ENCODE measurements at places on chromosomes 5 and 9. TPM values are rescaled to one million over a fixed set of nuclear protein-coding genes. Genes with fewer than 3 reads are reported as not detected.

The DNAI1 gene
- not detected for total RNA-seq

- DNase-seq: no peak
Measured at GRCh38 chr5:61477788-61478187, 145.7 kb downstream of the ZSWIM6 start.

- no peak for DNase-seq
Measured at GRCh38 chr9:37988041-37988440, 81.0 kb downstream of the SHB start.

DNA sequence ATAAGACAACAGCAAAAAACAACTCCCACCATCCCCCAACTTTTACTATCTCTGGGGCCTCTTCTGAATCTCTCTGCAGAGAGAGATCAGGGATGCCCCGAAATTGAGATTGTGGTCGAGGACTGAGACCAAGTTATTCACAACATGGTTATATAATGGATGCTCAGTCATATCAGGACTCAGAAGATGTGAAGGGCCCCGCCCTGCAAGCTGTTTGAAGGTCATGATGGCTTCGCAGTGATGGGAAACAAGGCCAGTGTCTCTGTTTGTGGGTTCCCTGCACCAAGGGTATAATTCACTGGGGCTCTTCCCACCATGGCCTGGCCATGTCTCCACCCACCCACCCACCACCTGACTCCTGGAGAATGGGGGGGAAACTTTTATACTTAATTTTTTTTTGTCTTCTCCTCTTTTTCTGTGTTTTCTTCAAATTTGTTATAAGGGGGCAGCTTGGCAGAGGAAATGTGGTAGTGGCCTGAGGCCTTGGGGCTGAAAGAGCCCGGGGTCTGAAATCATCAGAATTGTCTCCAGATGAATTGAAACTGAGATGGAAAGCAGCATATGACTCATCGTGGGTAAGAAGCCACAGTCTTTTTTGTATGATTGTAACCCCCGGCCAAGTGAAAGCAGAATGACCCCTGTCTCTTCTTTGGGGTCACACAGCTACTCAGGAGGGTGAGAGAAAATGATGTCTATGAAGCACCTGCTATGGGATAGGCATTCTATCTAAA is 15.0 kb upstream of the TEX48 start:
- no peak for DNase-seq

GRCh38 chr9:121670431-121670830 is 19.0 kb downstream of the DAB2IP start:
- no peak for DNase-seq

GRCh38 chr5:17398866-17399835 is 98.9 kb upstream of the TAF11L2 start:
- no peak for DNase-seq

The UGT3A2 gene
- not detected for total RNA-seq

DNA sequence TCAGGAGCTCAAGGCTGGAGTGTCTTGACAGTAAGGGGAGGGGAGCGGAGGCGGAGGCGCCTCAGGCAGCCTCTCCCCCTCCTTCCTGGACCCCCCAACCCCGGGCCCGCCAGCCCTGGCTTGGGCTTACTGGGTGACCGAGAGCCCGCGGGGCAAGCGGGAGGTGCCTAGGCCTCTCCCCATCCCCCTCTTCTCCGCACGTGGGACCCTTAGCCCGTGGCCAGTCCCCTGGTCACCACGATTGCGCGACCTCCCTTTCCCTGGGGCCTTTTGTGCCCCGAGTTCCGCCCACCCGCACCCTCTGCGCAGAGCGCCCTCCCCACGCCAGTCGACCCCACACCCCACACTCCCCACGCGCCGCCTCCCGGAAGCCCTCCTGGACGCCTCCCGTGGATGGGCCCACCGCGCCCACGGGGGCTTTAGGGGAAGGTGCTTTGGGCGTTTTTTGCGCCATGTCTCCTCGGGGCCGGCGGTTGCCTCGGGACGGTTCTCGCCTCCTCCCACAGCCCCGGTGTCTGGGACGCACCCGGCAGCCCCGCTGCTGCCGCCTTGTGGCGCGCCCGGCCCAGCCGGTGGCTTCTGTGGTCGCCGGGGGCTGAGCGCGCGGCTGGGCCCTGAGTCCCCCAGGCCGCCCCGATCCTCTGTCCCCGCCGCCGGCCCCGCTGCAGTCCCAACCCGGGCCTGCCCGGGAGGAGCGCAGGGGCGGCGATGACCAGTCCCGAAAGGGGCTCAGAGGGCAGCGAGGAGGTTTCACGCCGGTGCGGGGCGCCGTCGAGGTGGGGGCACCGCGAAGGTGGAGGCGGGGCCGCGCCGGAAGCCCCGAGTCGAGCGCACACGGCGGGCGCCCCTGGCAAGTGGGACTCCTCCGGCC is 3.2 kb downstream of the TOR4A start:
- no peak for DNase-seq

The WWC1 gene
- total RNA-seq: 18.7 TPM

The WDR38 gene
- not detected for total RNA-seq

DNA sequence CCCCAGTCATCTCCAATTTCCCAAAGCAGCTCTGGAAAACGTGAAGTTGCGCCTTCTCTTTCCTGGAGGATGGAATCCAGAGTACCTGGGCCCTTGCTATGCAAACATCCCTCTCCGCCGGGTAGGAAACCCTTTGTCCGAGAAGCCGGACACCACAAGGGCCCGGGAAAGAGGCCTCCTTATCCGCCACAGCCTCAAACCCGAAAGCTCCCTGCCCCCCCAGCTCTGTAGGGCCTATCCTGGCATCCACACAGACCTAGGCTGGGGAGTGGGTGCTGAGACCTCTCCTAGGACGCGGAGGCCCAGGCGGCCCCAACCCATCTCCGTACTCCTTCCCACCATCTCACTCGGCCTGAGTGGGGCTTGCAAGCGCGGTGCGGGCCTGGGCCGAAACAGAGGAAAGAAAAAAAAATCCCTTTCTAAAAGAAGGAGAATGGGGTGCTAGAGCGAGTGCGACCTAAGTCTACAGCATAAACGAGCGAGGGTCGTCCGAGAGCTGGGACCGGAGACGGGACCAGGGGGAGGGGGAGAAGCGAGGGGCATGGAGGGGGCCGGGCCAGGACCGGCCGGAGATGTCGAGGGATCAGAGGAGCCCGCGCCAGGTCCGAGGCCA is 624 bp downstream of the FBXW11 start:
- DNase-seq: peak; percentile 54

GRCh38 chr5:102866237-102866600 is 111.1 kb downstream of the PAM start:
- no peak for DNase-seq

The IFNA6 gene
- not detected for total RNA-seq

GRCh38 chr9:34611251-34611810 is 566 bp downstream of the RPP25L start:
- DNase-seq: no peak

DNA sequence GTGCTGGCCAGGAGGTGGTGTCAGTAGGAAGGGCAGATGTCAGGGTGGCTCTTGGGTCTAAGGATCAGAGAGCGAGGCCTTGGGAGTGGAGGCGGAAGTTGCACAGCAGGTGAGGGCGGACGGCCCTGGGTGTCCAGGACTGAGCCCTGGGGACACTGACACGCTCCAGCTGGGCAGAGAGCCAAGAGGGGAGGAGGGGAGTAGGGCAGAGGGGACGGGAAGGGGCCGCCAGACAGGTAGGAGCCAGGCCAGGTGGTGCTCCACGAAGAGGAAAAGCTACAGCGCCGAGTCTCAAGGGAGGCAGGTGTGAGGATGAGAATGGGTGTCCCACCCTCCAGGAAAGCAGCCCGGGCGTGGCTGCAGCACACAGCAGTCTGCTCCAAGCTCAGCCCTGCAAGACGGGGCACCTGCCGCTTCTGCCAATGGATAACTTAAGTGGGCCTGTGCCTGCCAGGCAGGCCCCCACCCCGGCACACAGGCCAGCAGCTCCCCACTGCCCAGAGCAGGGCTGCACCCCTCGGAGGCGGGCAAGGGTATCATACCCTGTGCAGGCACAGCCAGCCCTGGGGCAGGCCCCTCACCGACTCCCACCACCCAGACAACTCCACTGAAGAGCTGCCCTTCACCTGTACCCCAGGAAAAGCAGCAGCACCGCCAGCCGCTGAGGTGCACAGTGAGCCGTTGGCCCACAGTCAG is 4.9 kb downstream of the TPRN start:
- DNase-seq: peak; percentile 90

The LTC4S gene
- 4.2 TPM for total RNA-seq

The IFNA2 gene
- total RNA-seq: not detected

Data from left colon (tissue), 2 donors.